GM03348 (cell line): ENCODE measurements at places on chromosomes 12 and 14.

DNA sequence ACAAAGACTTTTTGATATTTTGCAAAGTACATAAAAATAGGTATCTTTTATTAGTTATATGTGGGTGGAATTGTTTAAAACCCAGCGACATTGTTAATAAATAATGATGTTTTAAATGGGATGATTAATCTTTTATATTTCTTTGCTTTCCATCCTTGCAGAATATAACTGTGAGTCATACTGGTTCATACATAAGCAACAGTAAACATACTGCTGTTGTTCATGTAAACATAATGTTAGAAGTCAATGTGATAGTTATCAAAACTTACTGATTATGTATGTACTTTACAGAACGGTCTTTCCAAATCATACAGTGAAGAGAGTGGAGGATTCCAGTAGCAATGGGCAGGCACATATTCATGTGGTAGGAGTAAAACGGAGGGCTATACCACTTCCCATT lies 119.8 kb downstream of the ARID2 start:
- no peak for DNase-seq

GRCh38 chr14:89040080-89040459 lies 215.6 kb downstream of the TTC8 start:
- no peak for DNase-seq

GRCh38 chr12:114444422-114445279 lies 38.7 kb upstream of the TBX5 start:
- no peak for DNase-seq

GRCh38 chr14:41607966-41608663 lies 1.4 kb downstream of the LRFN5 start:
- DNase-seq, result peak; percentile 4

GRCh38 chr12:62130834-62131552 lies 129.2 kb upstream of the USP15 start:
- no peak for DNase-seq

DNA sequence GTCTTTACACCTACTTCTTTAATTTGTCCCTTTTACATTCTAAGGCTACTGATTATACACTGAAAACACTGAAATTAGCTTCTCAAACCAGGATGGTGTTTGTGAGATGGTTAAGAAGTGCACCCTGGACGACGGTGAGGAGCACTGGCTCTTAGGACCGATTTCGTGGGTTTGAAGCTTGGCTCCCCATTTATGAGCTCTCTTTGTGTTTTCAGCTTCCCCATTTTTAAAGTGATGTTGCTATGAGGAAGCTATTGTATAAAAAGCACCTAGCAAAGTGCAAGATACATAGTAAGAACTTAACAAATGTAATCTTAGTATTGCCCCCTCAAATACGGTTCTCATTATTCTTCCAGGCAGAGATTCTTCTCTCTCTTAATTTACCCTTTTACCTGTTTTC lies 4.7 kb downstream of the NFYB start:
- DNase-seq, result no peak

DNA sequence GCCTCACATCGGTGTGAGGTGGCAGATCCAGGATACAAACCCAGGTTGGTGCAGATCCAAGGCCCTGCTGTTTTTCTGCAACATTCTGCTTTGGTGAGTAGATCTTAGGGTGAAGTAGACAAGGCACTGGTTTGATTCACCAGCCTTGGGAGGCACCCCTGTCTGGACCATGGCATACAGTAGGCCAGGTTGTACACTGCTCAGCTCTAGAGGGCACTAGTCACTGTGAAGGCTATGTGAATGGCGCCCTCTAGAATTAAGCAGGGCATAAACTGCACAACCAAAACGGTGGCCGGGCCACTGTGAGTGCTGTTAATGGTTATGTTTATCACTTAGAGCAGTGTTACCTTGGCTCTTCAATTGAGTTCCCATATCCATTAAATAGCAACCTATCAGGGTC lies 280.6 kb upstream of the PWP1 start:
- peak; percentile 32 for DNase-seq

GRCh38 chr12:11457996-11458645 lies 62.8 kb upstream of the PRB2 start:
- DNase-seq, result no peak

GRCh38 chr14:64673748-64674147 lies 30.5 kb upstream of the PLEKHG3 start:
- DNase-seq, result no peak

GRCh38 chr12:10097521-10097920 lies 1.3 kb downstream of the CLEC1A start:
- no peak for DNase-seq

GRCh38 chr14:101178184-101179072 lies 274.9 kb upstream of the RTL1 start:
- no peak for DNase-seq

DNA sequence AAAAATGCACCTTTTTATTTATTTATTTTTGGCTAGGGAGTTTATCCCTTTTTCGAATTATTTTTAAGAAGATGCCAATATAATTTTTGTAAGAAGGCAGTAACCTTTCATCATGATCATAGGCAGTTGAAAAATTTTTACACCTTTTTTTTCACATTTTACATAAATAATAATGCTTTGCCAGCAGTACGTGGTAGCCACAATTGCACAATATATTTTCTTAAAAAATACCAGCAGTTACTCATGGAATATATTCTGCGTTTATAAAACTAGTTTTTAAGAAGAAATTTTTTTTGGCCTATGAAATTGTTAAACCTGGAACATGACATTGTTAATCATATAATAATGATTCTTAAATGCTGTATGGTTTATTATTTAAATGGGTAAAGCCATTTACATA lies 14.9 kb upstream of the SNAPC1 start:
- no peak for DNase-seq

- no peak for DNase-seq
These were observed 222.5 kb upstream of the DDHD1 start for GRCh38 chr14:53375599-53375998.

- no peak for DNase-seq
These were observed 11.7 kb downstream of the FIGNL2 start for GRCh38 chr12:51836827-51837173.

DNA sequence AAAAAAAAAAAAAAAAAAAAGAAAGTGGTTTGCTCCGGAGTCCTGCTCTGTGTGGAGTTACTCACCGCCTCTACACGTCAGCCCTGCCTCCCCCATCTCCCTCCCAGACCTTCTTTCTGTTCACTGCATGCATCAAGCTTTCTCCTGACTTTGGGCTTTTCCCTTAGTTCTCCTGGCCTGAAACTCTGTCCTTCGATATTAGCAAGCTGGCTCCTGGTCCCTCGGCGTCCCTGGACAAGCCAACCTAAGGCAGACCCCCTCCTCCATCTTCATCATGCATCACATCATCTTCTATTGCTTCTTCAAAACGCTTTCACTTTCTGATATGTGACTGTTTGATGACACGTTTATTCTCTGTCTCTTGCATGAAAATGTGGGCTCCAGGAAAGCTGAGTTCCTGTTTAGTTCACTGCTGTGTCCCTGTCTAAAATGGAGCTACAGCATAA lies 40.6 kb downstream of the SLC15A4 start:
- DNase-seq, result peak; percentile 41

- DNase-seq, result no peak
These were observed at the start of gene CCDC85C for GRCh38 chr14:99603471-99604277. Gene CCDC85C, minus strand, starts transcription at chr14:99604207. Its CDS starts 248 bp downstream, at chr14:99603959.

DNA sequence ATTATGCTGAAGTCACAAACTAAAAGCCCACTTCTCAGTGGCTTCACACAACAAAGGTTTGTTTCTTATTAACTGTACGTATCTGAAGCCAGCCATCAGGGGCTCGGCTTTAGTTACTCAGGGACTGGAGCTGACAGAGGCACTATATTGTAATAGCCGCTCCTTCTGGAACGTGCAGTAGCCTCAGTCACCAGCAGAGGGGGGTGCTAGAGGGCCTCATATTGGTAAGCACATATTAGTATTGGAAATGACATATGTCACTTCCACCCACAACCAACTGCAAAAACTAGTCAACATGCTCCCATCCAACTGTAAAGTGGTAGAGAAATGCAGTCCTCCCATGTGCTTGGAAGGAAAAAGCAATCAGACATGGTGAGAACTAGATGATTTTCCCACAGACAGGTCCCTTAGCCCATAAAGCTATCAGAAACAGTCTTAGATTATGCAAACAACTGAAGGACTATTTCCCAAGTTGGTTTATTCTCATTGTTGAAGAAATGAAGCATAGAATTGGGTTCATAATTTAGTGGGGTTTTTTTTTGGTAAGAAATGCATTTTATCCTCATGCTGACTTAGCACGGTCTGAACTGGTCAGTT lies 183.6 kb upstream of the G2E3 start:
- peak; percentile 66 for DNase-seq

DNA sequence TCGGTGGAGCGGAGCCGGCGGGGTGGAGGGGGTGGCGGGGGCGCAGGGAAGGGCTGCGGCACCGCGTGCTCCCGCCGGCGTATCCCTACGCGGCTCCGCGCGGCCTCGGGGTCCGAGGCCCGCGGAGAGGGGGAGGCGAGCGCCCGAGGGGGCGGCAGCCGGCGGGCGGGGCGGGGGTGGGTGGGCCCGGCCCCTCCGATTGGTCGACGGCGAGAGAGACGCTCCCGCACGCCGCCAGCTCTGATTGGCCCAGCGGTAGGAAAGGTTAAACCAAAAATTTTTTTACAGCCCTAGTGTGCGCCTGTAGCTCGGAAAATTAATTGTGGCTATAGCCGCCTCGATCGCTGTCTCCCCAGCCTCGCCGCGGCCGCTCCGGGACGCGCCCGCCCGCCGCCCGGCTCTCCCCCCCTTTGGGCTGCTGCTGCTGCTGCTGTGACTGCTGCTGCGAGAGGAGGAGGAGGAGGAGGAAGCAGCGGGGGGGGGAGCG lies at the start of gene FOXG1:
FOXG1 (plus strand) TSS at position 319 of the 487 bp plus-strand sequence. CDS start 493 bp downstream, outside the sequence.
- peak; percentile 53 for DNase-seq

DNA sequence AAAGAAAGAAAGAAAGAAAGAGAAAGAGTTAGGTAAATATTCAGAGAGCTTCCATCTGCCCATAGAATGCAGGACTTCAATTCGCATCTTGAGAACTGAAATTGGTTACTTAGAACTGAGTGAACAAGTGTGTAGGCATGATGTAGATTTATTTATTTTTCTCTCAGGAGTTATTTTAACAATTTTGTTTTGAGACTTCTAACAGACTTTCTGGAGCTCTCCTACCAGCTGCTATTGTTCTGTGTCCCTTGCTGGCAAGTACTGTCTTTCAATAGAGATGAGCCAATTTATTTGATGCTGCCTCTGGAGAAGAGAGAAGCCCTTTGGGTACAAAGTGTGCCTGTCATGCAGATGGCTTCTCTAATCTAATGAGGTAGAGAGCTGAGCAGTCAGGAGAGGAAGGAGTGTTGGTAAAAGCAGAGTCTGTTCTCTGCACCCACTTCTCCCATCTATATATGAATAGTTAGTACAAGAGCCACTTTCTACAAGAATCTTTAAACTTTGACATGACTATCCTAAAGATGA lies 67.0 kb downstream of the SYT1 start:
- no peak for DNase-seq

- DNase-seq, result no peak
These were observed 433.8 kb downstream of the FUT8 start for GRCh38 chr14:65846196-65846868.

DNA sequence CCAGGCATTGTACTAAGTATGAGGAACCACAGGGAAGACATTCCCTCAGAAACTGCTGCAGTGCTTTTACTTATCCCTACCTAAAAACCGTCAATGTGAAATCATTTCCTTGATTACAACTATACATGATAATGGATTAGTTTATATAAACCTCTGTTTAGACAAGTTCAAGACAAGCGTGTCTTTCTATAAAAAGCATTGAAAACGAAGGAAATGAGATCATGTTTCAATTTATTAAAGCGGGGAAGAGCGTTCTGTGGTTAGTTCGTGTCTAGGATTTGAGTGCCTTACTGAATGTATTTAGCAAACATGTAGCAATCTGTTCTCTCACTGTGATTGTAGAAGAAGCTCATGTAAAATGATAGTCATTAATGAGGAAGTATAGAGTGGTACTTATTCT lies 37.5 kb downstream of the GALC start:
- no peak for DNase-seq

- no peak for DNase-seq
These were observed 51.6 kb downstream of the ATP2B1 start for GRCh38 chr12:89657066-89657465.

DNA sequence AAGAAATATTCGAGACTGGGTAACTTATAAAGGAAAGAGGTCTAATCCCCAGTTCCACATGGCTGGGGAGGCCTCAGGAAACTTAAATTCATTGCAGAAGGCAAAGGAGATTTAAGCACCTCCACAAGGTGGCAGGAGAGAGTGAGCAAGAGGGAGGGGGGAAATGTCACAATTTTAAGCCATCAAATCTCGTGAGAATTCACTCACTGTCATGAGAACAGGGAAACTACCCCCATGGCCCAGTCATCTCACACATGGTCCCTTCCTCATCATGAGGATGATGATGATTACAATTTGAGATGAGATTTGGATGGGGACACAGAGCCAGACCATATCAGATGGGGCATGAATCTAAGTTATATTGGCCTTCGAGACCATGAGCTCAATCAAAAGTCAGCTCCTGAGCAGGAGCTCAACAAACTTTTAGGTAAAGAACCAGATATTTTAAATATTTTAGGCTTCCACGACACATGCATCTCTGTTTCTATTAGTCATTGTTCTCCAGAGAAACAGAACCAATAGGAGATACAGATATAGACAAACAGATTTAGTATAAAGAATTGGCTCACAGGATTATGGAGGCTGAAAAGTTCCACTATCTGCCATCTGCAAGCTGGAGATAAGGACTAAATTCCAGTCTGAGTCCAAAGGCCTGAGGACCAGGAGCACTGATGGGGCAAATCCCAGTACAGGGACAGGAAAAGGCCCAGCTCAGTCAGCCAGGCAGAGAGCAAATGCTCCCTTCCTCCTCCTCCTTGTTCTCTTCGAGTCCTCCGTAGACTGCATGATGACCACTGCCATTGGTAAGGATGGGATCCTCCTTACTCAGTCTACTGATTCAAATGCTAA lies 24.9 kb downstream of the DGLUCY start:
- DNase-seq, result no peak

DNA sequence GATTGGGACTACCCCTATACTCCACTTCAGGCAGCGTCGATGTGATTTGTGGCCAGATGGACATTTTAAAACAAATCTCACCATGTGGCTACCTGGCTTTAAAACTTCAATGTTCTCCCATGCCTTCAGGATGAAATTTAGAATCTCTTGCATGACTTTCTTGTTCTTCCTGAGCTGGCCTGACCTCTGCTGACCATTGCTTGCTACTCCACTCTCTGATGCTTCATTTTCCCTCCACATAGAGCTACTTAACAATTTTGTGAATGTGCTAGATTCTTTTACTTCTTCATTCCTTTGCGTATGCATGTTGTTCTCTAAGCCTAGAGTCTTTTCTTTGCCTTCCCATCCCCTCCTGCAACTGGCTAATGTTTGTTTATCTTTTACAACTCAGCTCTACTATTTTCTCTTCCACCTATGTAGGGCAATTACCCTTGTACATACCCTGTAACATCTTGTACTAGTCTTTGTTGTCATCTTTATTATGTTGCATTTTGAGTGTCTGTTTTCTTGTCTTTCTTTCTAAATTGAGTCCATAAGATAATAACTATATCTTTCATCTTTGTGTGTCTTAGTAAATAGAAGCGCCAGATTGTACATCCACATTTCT lies 41.2 kb downstream of the YLPM1 start:
- peak; percentile 48 for DNase-seq
